ENCODE measurements at places on chromosomes 16 and 17.
A peak's percentile ranks its signal among the peaks of the same experiment; 100 is the strongest.

- H3K4me3 ChIP-seq: no peak overlapping the region
- DNase-seq: no peak
- no peaks in the 10 kb centered on the region for H3K27me3 ChIP-seq
These were observed 683.7 kb upstream of the SOX9 start for GRCh38 chr17:71437166-71437565.

GRCh38 chr16:30720086-30720485 lies 21.1 kb downstream of the SRCAP start:
- peaks cover 22% of the 10 kb centered on the region for H3K4me1 ChIP-seq
- H3K36me3 ChIP-seq: peaks cover 69% of the 10 kb centered on the region
- no peak overlapping the region for H3K27ac ChIP-seq
- H3K4me3 ChIP-seq: no peak overlapping the region
- no peak for DNase-seq

DNA sequence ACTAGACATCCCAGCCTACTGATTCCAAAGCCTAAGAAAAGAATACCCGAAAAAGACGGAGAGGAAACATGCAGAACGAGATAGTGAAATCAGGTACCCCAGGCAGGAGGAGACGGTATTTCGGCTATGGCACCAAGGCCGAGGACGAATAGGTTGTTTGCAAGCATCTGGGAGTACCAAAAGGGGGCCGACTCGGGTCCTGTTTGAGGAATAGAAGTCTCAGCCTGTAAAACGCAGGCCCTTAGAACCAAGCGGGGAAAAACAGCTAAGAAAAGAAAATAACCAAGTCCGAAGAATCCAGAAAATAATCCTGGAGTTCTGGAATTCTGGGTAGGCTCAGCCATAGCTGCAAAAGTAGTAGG lies 537 bp downstream of the SLC35B1 start:
- H3K27ac ChIP-seq: peak overlapping the region; percentile 96
- H3K27me3 ChIP-seq: no peaks in the 10 kb centered on the region
- peaks cover 45% of the 10 kb centered on the region for H3K4me1 ChIP-seq
- peak overlapping the region; percentile 89 for H3K4me3 ChIP-seq

GRCh38 chr17:19361326-19361725 lies 1.2 kb downstream of the B9D1 start:
- H3K27me3 ChIP-seq: peaks cover 16% of the 10 kb centered on the region
- no peak overlapping the region for H3K27ac ChIP-seq
- DNase-seq: no peak
- H3K4me3 ChIP-seq: no peak overlapping the region
- peaks cover 10% of the 10 kb centered on the region for H3K4me1 ChIP-seq

- no peak overlapping the region for H3K4me3 ChIP-seq
- H3K4me1 ChIP-seq: peaks cover 21% of the 10 kb centered on the region
- DNase-seq: peak; percentile 54
- no peaks in the 10 kb centered on the region for H3K36me3 ChIP-seq
- no peaks in the 10 kb centered on the region for H3K27me3 ChIP-seq
These were observed 49.4 kb downstream of the MYH10 start for GRCh38 chr17:8580952-8581658.

DNA sequence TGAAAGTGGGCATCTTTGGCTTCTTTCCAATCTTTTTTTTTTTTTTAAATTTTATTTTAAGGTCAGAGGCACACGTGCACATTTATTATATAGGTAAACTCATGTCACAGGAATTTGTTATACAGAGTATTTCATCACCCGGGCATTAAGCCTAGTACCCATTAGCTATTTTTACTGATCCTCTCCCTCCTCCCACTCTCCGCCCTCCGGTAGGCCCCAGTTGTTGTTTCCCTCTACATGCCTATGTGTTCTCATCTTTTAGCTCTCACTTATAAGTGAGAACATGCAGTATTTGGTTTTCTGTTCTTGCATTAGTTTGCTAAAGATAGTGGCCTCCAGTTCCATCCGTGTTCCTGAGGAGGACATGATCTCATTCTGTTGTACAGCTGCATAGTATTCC lies 108.5 kb downstream of the CYB561 start:
- DNase-seq: no peak
- no peaks in the 10 kb centered on the region for H3K27me3 ChIP-seq
- no peak overlapping the region for H3K27ac ChIP-seq
- no peak overlapping the region for H3K4me3 ChIP-seq

DNA sequence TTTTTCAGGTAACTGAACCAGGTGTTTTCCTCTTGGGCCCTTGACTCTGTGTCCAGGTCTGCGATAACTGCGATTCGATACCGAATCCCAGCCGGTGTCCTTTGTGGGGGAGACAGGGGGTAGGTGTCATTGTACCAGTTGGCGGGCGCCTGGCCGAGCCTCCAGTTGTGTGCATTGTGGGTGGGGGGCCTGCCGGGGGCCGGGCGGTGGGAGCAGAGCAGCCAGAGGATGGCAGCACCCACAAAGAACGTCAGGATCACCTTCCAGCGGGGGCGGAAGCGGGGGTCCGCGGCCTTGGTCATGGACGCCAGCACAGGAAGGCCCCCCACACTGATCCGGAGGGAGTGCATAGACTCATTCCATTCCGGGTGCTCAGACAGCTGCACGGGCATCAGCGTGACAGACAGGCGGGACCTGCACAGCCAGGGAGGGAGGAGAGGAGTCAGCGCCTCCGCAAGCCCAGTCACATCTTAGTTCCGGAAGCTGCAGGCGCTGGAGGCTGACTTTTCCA lies 12.3 kb downstream of the CANT1 start:
- DNase-seq: no peak
- H3K36me3 ChIP-seq: peaks cover 31% of the 10 kb centered on the region
- H3K27me3 ChIP-seq: no peaks in the 10 kb centered on the region
- no peaks in the 10 kb centered on the region for H3K4me1 ChIP-seq
- H3K4me3 ChIP-seq: no peak overlapping the region
- no peak overlapping the region for H3K27ac ChIP-seq

GRCh38 chr16:10128397-10129258 lies 53.6 kb downstream of the GRIN2A start:
- no peaks in the 10 kb centered on the region for H3K27me3 ChIP-seq
- no peaks in the 10 kb centered on the region for H3K36me3 ChIP-seq
- no peak overlapping the region for H3K27ac ChIP-seq

GRCh38 chr17:76537578-76538280 lies at the start of gene CYGB:
Gene CYGB, minus strand, starts transcription at chr17:76537709. Its CDS starts 167 bp downstream, at chr17:76537542.
- no peak within 1 kb of the TSS for H3K4me3 ChIP-seq
- H3K4me1 ChIP-seq: no peaks in the 10 kb centered on the region
- DNase-seq: no peak
- no peaks in the 10 kb centered on the region for H3K36me3 ChIP-seq
- H3K27me3 ChIP-seq: peaks cover 58% of the 10 kb centered on the region

GRCh38 chr17:57944908-57945307 lies 10.3 kb downstream of the CUEDC1 start:
- DNase-seq: no peak
- H3K27me3 ChIP-seq: peaks cover 67% of the 10 kb centered on the region
- H3K27ac ChIP-seq: no peak overlapping the region
- peaks cover 37% of the 10 kb centered on the region for H3K4me1 ChIP-seq

DNA sequence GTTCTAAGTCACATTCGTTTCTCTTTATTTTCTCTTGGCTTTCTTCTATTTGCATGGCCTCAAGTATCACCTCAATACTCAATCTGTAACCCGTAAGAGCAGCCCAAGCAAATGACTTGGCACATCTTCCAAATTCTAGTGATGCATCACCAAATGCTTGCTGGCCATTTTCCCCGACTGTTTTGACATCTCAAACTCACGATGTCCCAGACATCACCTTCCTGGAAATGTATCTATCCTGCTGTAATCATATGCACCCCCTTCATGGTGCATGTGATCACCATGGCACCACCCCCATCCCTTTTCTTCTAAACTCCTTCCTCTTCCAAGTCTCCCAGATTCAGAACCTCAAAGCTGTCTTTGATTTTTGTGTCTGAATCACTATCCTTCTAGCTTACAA lies 24.0 kb upstream of the ABCA5 start:
- peaks cover 28% of the 10 kb centered on the region for H3K27me3 ChIP-seq
- H3K36me3 ChIP-seq: no peaks in the 10 kb centered on the region
- DNase-seq: no peak
- H3K4me3 ChIP-seq: no peak overlapping the region

GRCh38 chr17:52754838-52755237 lies 596.3 kb upstream of the CA10 start:
- no peak overlapping the region for H3K4me3 ChIP-seq
- H3K27me3 ChIP-seq: no peaks in the 10 kb centered on the region
- H3K36me3 ChIP-seq: no peaks in the 10 kb centered on the region
- no peaks in the 10 kb centered on the region for H3K4me1 ChIP-seq

GRCh38 chr17:67051155-67051538 lies 6.8 kb downstream of the CACNG1 start:
- no peak overlapping the region for H3K4me3 ChIP-seq
- DNase-seq: no peak
- no peak overlapping the region for H3K27ac ChIP-seq
- no peaks in the 10 kb centered on the region for H3K4me1 ChIP-seq
- H3K36me3 ChIP-seq: peaks cover 2% of the 10 kb centered on the region

- H3K4me3 ChIP-seq: peak overlapping the region; percentile 95
- H3K27me3 ChIP-seq: no peaks in the 10 kb centered on the region
- peak overlapping the region; percentile 87 for H3K27ac ChIP-seq
- peaks cover 48% of the 10 kb centered on the region for H3K4me1 ChIP-seq
- H3K36me3 ChIP-seq: peaks cover 55% of the 10 kb centered on the region
These were observed 592 bp downstream of the ALDOA start for GRCh38 chr16:30065943-30066760.

DNA sequence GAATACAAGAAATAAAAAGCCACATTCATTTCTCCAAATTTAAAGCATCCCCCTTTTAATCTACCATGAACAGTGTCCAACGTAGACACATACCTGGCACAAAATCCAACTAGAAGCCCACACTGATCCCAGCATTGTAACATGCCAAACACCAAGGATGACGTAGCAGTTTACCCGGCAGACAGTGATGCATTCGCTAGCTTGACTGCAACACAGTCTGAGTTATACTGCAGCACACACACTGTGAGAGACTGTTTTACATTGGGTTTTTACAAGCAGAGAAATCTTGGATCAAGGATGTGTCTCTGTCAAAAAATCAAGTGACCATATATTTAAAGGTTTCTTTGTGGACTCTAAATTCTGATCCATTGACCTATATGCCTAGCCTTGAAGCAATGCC lies 74.5 kb upstream of the C17orf78 start:
- peaks cover 2% of the 10 kb centered on the region for H3K36me3 ChIP-seq
- H3K4me3 ChIP-seq: no peak overlapping the region
- H3K27me3 ChIP-seq: no peaks in the 10 kb centered on the region
- peaks cover 9% of the 10 kb centered on the region for H3K4me1 ChIP-seq
- H3K27ac ChIP-seq: no peak overlapping the region

GRCh38 chr17:49624896-49625295 lies 49.2 kb downstream of the NXPH3 start:
- peaks cover 17% of the 10 kb centered on the region for H3K4me1 ChIP-seq
- no peak overlapping the region for H3K27ac ChIP-seq
- no peak for DNase-seq
- H3K36me3 ChIP-seq: peaks cover 16% of the 10 kb centered on the region
- H3K4me3 ChIP-seq: no peak overlapping the region

DNA sequence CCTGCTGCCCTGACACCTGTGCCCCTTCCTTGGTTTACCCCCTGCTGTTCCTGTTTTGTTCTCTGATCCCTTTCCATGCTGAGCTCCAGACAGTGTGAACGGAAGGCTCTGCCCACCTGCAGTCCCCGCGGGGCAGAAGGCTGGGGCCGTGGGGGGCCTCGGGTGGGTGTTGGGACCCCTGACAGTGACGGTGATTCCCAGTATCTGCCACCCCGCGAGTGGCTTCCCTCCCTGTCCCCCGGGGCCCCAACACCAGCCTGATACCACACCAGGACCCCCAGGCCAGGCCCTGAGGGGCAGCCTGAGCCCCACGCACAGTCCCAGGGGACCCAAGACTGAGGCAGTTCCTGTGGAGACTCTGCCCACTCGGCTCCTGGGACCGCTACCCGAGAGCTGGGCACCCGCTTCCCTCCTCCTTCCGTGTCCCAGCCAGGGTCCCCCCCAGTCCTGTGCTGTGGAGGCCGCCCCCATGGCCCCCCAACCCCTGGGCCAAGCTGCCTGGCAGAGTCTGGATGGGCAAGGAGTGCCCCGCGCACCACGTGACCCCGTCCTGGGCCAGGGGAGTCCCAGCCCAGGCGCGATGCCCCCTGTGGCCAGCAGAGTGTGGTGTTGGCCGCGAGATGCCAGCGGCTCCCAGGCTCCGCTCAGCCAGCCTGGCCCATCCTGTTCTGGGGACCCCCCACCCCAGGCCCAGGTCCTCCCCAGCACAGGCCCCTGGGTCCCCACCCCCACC lies 10.0 kb upstream of the C1QTNF8 start:
- H3K27me3 ChIP-seq: no peaks in the 10 kb centered on the region
- H3K4me3 ChIP-seq: no peak overlapping the region
- peak; percentile 45 for DNase-seq
- no peaks in the 10 kb centered on the region for H3K36me3 ChIP-seq

DNA sequence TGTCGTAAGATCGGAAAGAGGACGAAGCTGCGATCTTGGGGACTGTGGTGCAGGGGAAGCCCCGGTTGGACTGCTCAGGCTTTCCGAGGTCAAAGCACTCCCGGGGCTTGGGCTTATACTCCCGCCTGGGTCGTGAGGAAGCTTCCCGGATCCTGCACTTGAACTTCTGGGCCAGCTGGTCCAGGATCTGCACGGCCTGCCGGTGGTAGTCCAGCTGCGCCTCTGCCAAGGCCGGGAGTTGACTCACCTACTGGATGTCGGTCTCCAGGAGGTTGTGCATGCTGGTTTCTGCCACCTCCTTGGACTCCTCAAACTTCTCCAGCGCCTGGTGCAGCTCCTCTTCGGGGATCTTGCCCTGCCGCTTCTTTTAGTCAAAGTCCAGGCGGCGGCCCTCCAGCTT lies 99.2 kb downstream of the KPNA2 start:
- peaks cover 5% of the 10 kb centered on the region for H3K36me3 ChIP-seq
- H3K4me1 ChIP-seq: no peaks in the 10 kb centered on the region
- no peak overlapping the region for H3K27ac ChIP-seq
- DNase-seq: no peak

GRCh38 chr17:606508-607250 lies 108.0 kb downstream of the VPS53 start:
- H3K27me3 ChIP-seq: no peaks in the 10 kb centered on the region
- DNase-seq: no peak
- no peak overlapping the region for H3K27ac ChIP-seq
- no peak overlapping the region for H3K4me3 ChIP-seq
- H3K4me1 ChIP-seq: peaks cover 12% of the 10 kb centered on the region

DNA sequence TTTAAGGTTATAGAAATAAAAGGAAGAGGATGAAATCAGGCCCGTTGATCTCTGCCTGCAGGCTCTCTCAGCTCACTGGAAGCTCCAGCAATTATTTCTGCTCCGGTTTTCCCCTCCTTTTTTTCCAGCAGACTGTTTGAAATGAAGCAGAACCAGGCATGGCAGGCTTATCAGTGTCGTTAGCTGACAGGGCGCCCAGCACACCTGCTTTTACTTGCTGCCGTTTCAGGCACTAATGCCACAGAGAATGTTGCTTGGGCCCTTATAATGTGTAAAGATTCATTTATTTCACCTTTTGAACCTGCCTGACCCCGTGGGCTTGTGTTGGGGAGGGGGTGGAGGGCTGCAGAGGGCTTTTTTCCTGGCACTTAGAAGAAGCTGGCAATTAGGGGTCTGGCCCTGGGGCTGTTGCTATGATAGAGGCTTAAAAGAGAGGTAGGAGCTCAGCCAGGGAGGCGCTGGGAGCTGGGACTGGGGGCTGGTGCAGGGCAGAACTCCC lies 108.1 kb downstream of the IRX3 start:
- peaks cover 6% of the 10 kb centered on the region for H3K27me3 ChIP-seq
- no peak overlapping the region for H3K4me3 ChIP-seq
- H3K27ac ChIP-seq: no peak overlapping the region

GRCh38 chr16:72939247-72939646 lies 108.7 kb downstream of the ZFHX3 start:
- DNase-seq: no peak
- H3K27me3 ChIP-seq: no peaks in the 10 kb centered on the region
- H3K4me3 ChIP-seq: no peak overlapping the region
- no peaks in the 10 kb centered on the region for H3K4me1 ChIP-seq
- no peak overlapping the region for H3K27ac ChIP-seq
- H3K36me3 ChIP-seq: no peaks in the 10 kb centered on the region

All from activated CD8-positive, alpha-beta memory T cell treated with anti-CD3 and anti-CD28 coated beads, Interleukin-2, amount 10 ng/mL, durations not matched to agents 7 days and 5 days (primary cell).